ENCODE measurements at places on chromosomes 2 and 18.

DNA sequence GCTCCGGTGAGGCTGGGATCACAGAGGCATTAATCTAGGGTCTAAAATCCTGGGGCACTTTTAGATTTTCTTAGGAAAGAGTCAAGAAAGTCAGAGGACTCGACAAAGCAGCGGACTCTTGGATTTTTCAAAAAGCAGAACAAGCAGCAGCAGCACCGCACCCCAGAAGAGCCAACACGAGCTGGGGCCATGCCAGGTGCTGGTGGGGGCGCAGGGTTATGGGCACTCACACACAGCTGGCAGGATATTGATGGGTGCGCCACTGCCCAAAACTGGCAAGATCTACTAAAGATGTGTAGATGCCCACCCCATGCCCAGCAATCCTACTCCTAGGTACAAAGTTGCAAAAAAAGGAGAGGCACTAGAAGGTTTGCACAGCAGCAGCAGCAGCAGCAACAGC lies 33.9 kb upstream of the SEMA4C start:
- DNase-seq, result no peak

DNA sequence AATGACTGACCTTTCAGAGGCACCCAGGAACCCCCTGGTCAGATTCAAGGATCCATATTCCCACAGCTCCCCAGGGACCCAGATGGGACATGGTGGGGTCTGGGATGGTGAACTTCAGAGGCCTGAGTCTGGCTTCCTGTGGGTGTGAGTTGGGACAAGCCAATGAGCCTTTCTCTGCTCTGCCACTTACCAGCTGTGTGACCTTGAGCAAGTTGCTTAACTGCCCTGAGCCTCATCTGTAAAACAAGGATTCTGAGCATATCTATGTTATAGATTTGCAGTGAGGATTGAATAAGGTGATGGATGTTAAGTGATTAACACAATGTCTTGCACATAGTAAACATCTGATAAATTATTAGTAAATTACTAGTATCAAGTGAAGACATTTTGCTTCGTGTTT lies 6.4 kb downstream of the ABCG8 start:
- no peak for DNase-seq

DNA sequence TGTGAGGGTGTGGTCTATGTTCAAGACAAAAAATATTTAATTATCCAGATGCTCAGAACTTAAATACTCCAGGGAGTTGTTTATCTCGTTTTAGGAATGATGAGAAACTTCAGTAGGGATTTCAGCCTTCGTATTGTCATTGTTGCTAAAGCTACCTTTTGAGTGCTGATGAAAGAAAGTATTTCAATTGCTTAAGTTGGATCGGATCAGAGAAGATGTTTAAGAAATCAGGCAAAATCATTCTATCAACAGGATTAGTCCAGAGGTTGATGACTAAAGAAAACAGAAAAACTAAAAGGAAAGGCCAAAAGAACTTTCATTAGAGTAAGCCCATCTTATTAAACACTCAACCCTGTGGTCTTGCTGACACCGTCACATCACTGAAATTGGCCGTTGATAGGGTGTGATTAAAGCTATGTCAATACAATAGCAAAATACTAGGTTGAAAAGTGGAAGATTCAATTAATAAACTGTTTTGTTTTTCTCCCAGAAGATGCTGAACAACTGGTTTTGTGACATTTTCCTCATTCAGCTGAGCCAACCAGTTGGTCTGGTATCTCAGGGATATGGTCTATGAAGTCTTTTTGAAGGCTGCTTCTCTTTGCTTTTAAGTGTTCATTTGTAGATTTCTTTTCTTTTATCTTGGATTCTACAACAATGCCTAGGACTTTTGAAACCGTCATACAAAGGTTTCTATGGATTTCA lies 551.7 kb downstream of the SLC4A3 start:
- no peak for DNase-seq

DNA sequence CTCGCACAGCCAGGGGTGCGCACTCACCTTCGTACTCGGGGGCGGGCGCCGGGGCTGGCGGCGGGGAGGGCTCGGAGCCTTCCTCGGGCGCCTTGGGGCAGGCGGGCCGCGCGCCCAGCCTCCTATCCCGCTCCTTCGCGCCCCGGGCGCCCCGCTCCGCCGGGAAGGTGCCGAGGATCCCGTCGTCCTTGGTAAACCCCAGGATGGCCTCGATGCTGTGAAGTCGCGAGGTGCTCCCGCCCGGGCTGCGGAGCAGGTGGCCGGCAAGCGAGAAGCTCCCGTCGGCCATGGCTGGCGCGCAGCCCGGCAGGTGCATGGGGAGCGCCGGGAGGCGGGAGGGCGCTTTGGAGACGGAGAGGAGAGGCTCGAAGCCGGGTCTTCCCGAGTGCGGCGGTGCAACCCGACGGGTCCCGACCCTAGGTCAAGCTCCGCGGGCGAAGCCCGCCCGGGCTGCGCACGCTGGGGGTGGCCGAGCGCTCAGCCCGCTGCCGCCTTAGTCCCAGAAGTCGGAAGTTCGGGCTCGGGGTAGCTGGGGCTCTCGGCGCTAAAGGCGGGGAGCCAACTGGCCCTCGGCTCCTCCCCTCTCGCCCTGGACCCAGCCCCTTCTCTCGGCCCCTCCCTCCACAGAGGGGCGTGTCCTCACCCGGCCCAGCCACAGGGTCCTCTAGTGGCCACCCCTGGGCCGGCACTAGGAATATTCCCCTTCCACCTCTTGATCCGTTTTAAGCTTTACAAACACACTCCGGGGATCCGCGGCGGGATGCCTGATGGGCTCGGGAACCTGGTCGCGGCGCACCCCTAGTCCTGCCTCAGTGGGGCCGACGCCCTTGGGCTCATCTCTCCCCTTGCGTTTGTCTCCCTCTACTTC lies at the start of gene RAX:
Gene RAX, minus strand, starts transcription at position 564 of the 868 bp plus-strand sequence. Its CDS starts 248 bp downstream, at position 316.
- DNase-seq, result no peak

DNA sequence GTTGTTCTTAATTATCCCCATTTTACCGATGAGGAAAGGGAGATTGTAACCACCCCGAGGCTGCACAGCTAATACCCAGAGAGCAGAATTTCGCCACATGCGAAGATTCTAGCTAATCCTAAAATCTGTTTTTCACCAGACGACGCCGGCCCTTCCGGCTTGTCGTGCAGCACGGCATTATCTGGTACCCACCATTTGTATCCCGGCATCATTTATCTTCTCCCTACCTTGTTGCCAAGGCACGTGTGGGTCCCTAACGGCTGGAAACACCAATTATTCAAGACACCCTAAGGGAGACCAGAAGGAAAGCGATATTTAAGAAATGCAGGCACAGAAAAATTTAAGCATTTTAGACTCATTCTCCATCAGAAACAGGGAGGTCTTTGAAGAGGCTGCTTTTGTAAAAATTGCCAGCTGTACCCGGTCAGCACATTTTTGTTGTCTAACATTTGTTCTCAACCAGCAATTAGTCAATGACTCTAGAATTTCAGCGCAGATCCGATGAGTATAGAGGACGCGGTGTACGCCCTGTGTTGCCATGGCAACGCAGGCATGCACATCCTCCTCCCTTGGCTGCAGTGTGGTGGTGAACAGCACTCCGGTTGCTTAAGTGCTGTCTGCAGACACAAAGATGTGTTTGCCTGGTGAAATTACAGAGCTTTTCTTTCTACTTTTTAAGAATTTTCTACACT lies 111.6 kb downstream of the AGAP1 start:
- no peak for DNase-seq

DNA sequence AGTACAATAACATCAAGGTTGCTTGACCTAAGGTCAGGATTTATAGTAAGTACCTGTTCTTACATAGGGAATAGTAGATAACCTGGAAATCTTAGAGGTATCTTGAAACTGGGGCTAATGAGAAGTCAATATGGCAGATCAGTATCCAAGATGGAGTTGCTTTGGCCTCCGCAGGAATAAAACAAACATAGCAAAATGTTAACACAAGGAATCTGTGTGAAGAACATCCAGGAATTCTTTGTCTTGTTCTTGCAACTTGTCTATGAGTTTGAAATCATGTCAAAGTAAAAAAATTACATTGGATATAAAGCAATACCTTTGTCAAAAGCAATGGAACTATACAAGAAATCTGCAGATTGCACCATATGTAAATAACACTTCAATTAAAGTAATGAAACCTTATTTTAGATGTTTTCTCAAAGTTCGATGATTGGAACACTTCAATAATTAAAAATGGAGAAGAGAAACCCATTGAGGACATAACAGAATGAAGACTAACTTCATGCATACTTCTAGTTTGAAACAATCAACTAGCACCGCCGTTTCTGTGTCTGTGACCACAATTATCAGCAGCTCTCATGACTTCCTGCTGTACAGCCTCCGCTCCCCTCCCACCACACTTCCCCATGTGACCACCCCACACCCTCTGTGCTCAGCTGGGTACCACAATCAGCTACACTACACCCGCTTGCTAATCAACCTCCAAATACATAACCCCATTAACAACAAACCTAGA lies 27.6 kb downstream of the C2orf76 start:
- DNase-seq, result peak; percentile 59

DNA sequence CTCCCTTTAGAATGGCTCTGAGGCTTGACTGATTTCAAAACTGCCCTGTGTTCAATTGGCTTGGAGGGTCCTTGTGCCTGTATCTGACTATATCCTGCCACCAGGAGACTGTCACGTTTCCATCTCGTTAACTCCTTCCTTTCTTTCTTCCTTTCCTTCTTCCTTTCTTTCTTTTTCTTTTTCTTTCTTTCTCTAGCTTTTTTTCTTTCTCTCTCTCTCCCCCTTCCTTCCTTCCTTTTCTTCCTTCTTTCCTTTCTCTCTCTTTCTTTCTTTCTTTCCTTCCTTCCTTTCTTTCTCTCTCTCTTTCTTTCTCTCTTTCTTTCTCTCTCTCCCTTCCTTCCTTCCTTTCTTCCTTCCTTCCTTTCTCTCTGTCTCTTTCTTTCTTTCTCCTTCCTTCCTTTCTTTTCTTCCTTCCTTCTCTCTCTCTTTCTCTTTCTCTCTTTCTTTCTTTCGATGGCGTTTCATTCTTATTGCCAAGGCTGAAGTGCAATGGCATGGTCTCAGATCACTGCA lies 38.1 kb upstream of the EML6 start:
- no peak for DNase-seq

DNA sequence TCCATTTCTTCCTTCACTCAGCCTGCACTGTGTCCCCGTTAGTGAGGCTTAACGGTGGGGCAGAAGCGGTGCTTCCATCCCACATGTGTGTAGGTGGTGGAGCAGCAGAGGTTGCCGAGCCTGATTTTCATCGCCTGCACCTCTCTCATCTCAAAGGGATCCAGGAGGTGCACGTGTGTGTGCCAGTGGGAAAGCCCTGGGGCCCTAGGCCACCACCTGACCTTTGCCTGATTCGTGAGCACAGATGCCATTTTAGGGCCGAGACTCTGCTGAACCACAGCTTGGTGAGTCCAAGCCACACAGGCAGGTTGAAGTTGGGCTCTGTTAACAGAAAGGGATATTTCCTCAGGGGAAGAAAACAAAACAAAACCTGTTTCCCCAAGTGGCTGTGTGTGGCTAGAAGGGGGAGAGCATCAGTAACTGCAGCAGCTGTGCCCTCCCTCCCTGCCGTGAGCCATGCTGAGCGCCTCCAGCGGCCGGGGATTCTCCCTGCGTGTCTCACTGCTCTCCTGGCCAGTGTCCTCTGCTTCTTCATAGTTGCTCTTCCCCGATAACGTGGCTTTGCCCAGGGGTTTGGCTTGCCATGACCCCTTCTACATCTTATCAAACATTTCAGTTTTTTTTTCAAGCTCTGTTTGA lies 81.5 kb downstream of the MAPRE2 start:
- DNase-seq, result no peak

- DNase-seq, result no peak
Measured at GRCh38 chr2:2182551-2183071, 148.5 kb downstream of the MYT1L start.

- DNase-seq, result no peak
Measured at GRCh38 chr2:128792476-128793054, 473.9 kb upstream of the HS6ST1 start.

GRCh38 chr2:158969715-158970240 lies 1.3 kb downstream of the TANC1 start:
- DNase-seq, result no peak

DNA sequence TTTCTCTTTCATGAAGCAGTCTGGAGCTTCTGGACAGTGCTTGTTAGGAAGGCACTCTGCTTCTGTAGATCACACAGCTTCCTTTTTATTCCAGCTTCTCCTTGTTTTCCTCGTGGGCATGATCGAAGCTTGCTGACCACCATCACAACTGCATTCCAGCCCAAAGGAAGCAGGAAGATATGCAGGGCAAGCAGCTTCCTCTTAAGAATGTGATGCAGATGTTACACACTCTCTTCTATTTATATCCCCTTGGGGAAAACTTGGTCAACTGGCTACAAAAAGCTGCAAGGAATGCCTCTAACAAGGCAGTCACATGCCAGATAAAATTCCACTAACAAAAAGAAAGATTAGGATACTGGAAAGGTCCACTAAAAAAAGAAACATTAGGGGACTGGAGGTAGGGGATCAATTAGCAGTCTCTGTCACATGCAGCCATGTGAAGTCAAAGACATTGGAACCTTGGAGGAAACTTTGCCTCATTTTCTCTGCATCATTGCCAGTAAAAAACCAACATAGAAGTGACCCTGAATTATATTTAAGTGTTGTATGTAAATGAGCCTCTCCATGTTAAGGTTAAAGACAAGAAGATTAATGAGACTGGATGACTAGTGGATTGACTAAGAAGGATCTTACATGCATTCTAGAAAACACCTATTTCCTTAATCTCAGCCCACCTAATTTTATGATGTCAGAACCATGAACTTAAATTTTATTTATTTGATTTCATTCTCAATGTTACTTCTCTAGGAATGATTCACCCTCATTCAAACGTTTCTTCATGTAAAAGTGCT lies 98.3 kb downstream of the NAB1 start:
- DNase-seq, result no peak

All from CMK (cell line).